ENCODE measurements at places on chromosomes 6 and 20. TPM values are rescaled to one million over a fixed set of nuclear protein-coding genes. Genes with fewer than 3 reads are reported as not detected.

The PRICKLE4 gene
- 0.44 TPM for total RNA-seq

The SYCP2 gene
- total RNA-seq = 0.92 TPM

The MAFB gene
- not detected for total RNA-seq

The SIRPD gene
- total RNA-seq = not detected

The REPS1 gene
- total RNA-seq = 20.1 TPM

The PNPLA1 gene
- not detected for total RNA-seq

The PPP1R14C gene
- total RNA-seq = 0.83 TPM

The PHACTR3 gene
- not detected for total RNA-seq

The EYS gene
- not detected for total RNA-seq

The RAB44 gene
- total RNA-seq = not detected

The ETV7 gene
- 0.10 TPM for total RNA-seq

The SLC32A1 gene
- not detected for total RNA-seq

The FUT9 gene
- total RNA-seq = not detected

The SEMG1 gene
- not detected for total RNA-seq

The TOX2 gene
- total RNA-seq = 10.2 TPM

The HSPA1B gene
- total RNA-seq = 289 TPM

The GRM1 gene
- total RNA-seq = 0.08 TPM

The PTGIS gene
- total RNA-seq = not detected

The TULP1 gene
- not detected for total RNA-seq

The LST1 gene
- 0.37 TPM for total RNA-seq

The ESF1 gene
- total RNA-seq = 27.0 TPM
